ENCODE measurements at places on chromosomes 2 and 18.

DNA sequence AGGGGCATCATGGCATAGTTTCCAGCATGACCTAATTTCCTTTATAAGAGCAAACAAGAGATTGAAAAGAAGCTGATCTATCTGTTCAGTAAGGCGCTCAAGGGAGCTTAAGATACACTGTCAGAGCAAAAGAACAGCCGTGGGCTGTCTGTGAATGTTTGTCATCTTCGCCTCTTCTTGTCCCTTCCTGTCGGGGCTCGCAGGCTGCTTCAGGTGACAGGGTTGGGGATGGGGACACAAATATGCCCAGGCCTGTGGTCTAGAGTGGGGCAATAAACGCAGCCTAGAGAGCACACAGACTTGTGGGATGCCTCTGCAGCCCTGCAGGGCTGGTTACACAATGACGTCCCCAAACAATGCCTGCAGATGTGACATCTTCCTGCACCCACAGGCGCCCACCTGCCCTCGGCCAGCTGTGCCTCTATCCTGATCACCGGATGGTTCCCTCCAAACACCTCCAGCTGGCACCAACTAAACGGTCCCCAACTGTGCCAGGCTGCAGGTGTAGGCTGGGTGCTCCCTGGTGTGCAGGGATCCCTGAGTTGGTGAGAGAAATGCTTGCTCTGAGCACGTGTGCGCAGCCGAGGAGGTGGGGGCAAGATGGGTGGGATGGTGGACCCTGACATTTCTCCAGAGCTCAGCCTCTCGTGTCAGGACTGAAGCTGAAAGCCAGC is 72.8 kb downstream of the EDAR start:
- DNase-seq, result no peak

DNA sequence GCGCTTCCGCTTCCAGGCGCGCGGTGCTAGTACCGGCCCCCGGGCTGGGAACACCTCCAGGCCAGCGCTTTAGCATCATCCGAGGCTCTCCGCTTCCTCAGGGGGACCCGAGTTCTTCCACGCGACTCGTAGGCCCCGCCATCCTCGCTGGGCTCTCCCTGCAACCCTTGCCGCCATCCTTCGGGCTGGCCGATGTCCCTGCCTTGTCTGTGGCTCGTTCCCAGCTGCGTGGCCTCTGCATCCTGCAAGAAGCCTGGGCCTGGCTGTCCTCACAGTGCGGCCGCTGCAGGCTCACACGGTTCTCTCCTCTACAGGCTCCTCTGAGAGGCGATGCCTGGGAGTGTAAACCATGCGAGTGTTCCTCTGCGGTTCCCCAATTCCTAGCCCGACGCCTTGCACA is 98.6 kb upstream of the PXDN start:
- no peak for DNase-seq

DNA sequence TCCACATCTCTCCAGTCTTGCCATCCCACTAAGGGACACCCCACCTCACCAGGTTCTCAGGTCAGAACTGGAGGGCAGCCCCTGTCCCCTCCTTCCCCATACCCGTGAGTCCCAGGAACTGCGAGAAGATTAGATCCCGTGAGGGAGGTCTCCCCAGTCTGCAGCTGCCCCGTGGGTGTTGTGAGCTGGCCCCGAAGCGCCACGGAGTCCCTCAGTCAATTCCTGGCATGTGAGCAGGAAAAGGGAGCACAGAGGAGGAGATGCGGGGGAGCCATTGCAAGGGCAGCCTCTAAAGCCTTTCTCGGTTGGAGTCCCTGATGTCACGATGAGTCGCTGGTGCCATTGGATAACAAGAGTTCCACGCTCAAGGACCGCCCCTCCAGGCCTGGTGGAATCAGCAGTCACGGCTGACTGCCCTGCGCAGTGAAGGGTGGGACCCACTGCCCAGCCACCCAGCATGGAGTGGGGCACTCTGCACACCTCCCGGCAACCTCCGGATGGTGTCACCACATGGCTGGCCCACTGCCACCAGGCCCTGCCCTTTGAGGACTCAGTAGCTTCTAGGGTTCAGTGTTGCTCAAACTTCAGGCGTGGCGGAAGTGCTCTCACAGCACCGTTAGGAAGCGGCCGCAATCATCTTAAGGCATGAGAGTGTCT is 434.9 kb upstream of the MYT1L start:
- DNase-seq, result no peak

DNA sequence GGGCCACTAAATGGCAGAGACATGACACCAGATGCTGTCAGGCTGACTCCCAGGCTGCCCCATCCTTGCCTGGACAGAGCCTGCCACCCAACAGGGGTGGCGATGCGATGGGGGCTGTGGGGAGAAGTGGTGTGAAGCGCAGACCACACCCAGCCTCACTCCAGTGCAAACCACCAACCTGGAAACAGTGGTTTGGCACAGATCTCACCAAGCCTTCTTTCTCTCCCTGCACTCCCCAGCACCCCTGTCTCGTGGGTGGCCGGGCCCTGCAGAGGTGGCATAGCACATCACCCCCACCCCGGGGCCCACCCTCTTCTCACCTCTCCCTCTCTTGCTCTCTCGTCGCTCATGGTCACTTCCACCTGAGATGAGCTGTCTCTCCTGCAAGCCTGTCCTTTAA is 32.6 kb downstream of the CIB4 start:
- DNase-seq, result no peak

- DNase-seq, result no peak
Measured at GRCh38 chr2:96954011-96954846, 32.2 kb downstream of the FAM178B start.

- no peak for DNase-seq
Measured at GRCh38 chr2:221478485-221478863, 93.6 kb downstream of the EPHA4 start.

DNA sequence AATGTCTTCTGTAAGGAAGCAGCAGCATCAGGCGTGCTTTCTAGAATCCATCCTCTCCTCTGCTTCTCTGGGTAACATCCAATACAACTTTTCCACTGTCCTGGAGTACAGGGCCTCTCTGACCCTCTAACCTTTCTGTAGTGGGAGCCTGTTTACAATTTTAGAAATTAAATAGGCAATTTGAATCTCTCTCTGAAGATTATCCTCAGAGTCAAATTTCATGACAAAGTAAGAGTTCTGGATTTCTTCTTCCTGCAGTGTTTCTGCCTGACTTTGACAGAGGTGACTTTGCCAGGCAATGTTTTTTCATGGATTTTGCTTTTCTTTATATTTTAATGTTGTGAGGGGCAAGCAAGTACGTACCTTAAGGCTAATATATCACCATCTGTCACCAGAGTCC is 558.4 kb downstream of the PARD3B start:
- DNase-seq, result no peak

DNA sequence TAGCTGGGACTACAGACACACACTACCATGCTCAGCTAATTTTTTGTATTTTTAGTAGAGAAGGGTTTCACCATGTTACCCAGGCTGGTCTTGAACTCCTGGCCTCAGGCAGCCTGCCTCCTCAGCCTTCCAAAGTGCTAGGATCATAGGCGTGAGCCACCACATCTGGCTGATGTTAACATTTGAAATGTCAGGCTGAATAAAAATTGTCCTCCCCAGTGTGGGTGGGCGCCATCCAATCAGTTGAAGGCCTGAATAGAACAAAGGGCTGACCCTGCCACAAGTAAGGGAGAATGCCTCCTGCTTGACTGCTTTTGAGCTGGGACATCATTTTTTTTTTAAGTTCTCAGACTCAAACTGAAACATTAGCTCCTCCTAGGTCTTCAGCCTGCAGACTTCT is 21.0 kb upstream of the RHOB start:
- DNase-seq, result no peak

- DNase-seq, result no peak
Measured at GRCh38 chr18:24502667-24503523, 42.5 kb downstream of the HRH4 start.

GRCh38 chr2:46805401-46805951 is 110.1 kb downstream of the MCFD2 start:
- DNase-seq, result no peak

GRCh38 chr2:202101026-202101579 is 28.0 kb downstream of the KIAA2012 start:
- no peak for DNase-seq

DNA sequence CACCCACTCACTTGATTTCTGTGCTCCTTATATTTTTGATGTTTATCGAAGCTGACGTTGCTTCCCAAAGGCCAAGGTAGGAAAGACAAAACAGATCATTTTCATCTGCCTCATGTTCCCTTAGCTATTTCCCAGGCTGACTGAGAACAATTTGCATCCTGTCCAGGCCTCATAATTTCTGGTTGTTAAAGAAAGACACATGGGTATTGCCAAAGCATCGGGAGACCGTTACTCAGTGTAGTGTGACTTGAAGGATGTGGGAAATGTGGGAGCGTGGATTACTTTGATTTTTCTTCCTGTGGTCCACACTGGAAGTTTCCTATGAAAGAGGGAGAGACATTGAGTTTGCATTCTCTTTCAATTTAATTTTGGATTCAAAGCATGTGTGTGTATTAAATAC is 204.6 kb downstream of the TRIB2 start:
- no peak for DNase-seq

- no peak for DNase-seq
Measured at GRCh38 chr18:54888933-54889332, 60.7 kb downstream of the RAB27B start.

- DNase-seq, result no peak
Measured at GRCh38 chr2:241613017-241613780, 23.8 kb downstream of the THAP4 start.

DNA sequence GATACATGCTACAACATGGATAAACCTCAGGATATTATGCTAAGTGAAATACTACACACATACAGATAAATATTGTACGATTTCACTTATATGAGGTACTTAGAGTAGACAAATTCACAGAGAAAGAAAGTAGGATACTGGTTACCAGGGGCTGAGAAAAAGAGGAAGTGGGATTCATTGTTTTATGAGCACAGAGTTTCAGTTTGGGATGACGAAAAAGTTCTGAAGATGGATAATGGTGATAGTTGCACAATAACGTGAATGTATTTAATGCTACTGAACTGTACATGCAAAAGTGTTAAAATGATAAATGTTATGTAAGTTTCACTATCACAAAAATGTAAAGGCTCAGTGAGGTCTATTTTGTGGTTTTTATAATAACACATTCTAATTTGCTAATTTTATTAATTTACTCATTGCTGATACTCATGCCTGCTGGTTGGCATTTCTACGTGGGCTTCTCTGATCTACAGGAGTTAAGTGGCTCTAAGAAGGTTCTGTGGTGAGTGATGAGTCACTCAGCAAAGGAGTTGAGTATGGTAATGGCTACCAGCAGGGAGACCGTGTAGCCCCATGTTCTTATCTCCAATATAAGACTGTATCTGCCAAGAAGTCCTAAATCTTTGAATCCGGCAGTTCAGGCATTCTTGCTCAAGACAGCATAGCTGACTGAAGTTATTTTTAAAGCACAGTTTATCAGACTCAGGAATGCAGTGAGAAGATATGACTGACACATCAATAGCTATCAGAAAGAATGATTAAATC is 41.1 kb downstream of the UPP2 start:
- DNase-seq, result peak; percentile 93

DNA sequence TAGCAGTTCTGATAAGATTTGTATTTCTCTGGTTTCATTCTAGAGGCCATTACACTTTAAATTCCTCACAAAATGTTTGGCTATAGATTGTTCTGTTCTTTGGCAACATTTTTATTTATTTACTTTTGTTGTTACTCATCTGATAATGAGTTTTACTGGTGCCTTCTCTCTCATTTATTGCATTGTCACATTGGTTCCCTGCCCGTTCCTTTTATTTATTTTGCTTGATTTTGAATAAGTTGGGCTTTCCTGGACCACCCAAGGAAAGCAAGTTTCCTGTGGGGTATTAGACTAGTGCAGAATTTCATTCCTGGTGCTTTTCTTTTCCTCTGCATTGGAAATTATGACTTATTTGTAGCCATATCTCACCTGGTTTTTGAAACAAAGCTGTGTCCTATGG is 232.0 kb downstream of the SOCS6 start:
- DNase-seq, result no peak

DNA sequence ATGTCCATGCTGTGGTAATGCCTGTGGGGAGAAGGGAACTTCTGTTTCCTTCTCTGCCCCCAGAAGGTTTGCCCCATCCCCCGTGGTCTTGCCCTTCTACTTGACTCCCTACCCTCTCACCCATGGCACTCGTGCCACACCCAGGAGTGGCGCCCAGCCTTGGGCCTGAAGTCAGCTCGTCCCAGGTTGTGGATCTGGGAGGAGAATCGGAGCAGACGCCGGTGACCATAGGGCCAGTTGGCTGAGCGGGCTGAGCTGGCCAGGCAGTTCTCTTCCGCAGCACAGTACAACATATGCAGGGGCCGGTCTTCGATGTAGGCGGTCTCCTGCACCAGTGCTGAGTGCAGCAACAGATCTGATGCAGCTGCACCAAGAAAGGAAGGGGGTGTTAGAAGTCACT is 4.7 kb downstream of the HTRA2 start:
- DNase-seq, result no peak

- DNase-seq, result no peak
Measured at GRCh38 chr18:34624551-34624950, 85.5 kb upstream of the DTNA start.

DNA sequence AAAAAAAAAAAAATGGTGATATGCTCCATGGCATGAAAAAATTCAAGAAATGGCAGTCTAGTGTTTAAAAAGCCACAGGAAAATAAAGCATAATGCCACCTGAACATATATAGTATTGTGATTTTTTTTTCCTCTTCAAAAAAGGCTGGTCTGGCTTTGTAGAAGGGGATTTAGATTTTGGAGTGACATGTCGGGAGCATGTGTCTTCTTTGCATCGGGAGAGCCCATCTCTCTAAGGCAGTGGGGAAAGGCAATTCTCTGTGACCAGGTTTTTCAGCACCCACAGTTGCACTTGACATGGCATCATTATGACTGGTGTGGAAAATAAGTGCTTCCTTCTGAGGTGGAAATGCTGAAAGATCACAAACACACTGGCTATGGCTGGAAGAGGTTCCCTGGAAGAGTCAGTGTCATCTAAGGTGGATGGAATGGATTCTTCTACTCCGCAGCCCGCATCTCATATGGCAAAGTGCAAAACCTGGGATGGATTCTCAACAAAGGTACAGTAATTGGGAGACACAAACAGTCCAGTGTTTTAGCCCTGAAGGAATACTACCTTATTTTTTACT is 172.5 kb downstream of the AGAP1 start:
- no peak for DNase-seq

GRCh38 chr2:241879326-241879725 is 9.8 kb downstream of the RTP5 start:
- no peak for DNase-seq

- no peak for DNase-seq
Measured at GRCh38 chr18:53944721-53945120, 279.7 kb downstream of the MBD2 start.

Measured in SIG-M5 (cell line).